ENCODE measurements at places on chromosomes 3 and 15.

GRCh38 chr3:172177046-172177445, 137.7 kb downstream of the FNDC3B start:
- no peak for DNase-seq

DNA sequence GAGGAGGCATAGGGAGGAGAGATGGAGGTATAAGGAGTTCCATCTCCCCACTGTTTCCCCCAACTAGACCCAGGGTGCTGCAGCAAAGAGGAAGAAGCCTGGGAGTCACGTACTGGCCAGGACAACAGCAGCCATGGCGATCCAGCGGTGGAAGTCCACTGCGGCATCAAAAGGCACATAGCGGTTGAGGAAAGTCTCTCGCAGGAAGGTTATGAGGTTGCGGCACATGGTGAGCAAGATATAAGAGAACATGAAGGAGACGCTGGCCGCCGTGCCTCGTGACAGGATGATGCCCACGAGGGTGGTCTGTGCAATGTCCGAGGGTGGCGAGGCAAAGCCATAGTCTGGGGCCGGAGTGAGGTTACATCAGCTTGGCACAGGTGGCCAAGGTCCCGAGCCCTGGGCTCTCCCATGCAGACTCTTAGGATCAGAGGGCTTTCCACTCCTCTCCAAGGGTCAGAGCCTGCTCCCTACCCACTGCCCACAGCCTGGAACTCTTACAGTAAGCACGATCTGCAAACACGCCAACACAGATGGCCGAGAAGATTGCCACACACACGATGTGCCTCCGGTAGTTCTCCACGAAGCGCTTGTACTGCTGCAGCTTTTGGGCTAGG, 14.3 kb downstream of the DUOX2 start:
- DNase-seq = no peak

GRCh38 chr15:25773248-25773647, 89.9 kb downstream of the ATP10A start:
- DNase-seq = no peak

GRCh38 chr3:129087138-129087702, 26.6 kb downstream of the GP9 start:
- peak; percentile 60 for DNase-seq
